Nasal cavity respiratory epithelium epithelial cell of viscerocranial mucosa (primary cell): ENCODE measurements at places on chromosomes 4 and X. TPM values are rescaled to one million over a fixed set of nuclear protein-coding genes. Genes with fewer than 3 reads are reported as not detected.

Gene GPR119
- total RNA-seq = not detected in 2 replicates

Gene TBX22
- not detected in 2 replicates for total RNA-seq

Gene CT45A10
- total RNA-seq = not detected in 2 replicates

Gene ADAMTS3
- 0.78 and 1.0 TPM in 2 replicates for total RNA-seq

Gene CT47B1
- total RNA-seq = not detected in 2 replicates

Gene GPC3
- total RNA-seq = under 0.01 and 1.9 TPM in 2 replicates

Gene FGFR3
- total RNA-seq = 16.4 and 164 TPM in 2 replicates

Gene AFM
- not detected in 2 replicates for total RNA-seq

Gene GYPE
- not detected in 2 replicates for total RNA-seq

Gene JADE3
- 6.8 and 10.7 TPM in 2 replicates for total RNA-seq

Gene ANKRD50
- 44.1 and 46.6 TPM in 2 replicates for total RNA-seq

Gene STX18
- 16.4 and 20.0 TPM in 2 replicates for total RNA-seq

Gene ADH1B
- not detected in 2 replicates for total RNA-seq
